AG08395 (cell line): ENCODE measurements at places on chromosomes 5 and 9.

GRCh38 chr5:179819296-179820126 is 1.2 kb upstream of the SQSTM1 start:
- peak; percentile 38 for DNase-seq

DNA sequence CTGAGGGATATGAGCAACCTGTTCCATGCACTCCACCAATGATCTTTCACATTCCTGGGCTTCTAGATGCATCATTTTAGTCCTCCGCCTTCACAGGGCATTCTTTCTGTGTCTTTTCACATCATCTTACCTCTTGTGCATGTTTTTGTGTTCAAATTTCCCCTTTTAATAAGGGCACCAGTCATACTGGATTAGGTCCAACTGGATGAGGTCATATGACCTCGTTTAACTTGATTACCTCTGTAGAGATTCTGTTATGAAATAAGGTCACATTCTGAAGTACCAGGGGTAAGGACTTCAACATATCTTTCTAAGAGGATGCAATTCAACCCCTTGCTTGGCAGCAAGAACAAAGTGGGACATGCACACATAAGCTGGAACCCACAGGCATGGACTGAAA is 335.3 kb upstream of the TLE4 start:
- no peak for DNase-seq

GRCh38 chr9:124625087-124625486 is 117.9 kb upstream of the NR5A1 start:
- DNase-seq, result no peak

DNA sequence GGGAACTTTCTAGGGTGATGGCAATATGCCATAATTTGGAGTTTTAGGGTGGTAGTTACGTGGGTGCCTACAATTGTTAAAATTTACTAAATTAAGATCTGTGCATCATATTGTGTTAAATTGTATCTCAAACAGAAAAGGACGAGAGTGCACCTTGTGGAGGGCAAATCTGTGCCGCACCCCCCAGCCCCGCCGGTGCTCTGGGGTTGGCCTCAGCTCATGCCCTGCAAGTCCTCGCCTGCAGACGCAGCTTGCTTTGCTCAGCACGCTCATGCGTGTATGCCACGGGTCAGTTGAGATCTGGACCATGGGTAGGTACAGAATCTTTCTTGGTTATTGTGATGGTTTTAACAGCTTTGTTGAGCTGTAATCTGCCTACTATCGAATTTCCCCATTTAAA is 33.7 kb upstream of the FCN1 start:
- DNase-seq, result no peak

- DNase-seq, result no peak
Measured at GRCh38 chr5:10596310-10596703, 32.4 kb downstream of the ANKRD33B start.

DNA sequence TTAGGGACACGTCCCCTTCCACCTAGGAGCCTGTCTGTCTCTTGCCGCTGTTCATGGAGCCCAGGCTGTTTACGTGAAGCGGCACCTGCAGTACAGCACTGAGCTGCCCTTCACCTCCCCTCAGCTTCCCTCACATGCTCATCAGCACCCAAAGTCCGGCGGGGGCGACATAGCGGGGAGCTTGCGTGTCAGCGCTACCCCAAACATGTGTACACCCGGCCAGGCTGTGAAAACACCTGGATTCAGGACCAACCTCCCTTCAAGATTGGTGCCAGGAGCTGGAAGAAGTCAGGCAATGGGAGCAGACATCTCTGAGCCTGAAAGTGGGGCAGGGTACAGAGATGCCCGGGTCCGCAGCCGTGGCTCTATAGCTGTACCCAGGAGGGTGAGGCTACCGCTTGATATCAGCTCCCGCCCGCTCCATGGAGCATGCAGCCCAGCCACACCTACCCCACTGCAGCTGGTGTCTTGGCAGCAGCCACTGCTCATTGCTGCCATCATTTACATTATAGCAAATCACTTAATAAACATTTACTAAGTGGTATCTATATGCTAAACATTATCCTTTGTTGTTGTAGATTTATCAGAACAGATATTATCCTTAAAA is 712.1 kb downstream of the CDH9 start:
- DNase-seq, result no peak

GRCh38 chr9:27864644-27865438 is 291.6 kb upstream of the C9orf72 start:
- no peak for DNase-seq

GRCh38 chr5:68225188-68225910 is 9.8 kb downstream of the PIK3R1 start:
- peak; percentile 67 for DNase-seq

- DNase-seq, result no peak
Measured at GRCh38 chr5:134103998-134104654, 10.4 kb upstream of the TCF7 start.

- DNase-seq, result peak; percentile 52
Measured at GRCh38 chr9:33737811-33738606, 57.4 kb upstream of the PRSS3 start.

DNA sequence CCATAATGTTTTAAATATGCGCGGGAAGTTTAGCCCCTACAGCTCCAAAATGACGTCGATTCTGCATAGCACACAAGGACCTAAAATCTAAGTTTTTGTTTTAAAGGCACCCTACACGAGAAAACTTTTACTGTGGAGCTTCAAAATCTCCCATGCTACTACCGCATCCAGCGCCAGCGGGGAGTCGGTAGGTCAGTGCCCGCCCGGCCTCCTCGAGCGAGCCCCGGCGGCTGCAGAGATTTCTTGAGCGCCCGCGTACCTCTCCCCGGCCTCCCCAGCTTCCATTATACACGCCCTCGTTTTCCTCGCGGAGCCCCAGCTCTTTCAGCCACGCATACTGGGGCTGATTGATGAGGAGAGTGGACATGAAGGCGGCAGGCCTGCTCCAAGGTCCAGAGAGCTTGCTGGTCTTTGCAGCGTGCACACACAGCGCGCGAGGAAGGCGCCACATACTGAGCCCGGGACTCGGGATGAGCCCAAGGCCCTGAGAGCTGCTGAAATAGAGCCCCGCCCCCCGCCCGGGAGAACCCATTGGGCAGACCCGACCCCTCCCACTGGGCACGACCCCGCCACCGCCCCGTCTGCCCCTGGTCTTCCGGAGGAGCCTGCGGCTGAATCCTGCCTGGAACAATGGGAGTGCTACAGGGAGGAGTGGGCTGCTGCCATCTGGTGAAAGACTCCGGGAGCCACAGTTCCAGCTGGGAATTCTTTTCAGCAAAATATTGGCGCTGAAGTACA is at the start of gene ALDH7A1:
ALDH7A1 (minus strand) TSS at position 472 of the 738 bp plus-strand sequence; CDS start at position 451, 21 bp downstream.
- DNase-seq, result peak; percentile 96

GRCh38 chr5:116626272-116626723 is 51.7 kb upstream of the SEMA6A start:
- DNase-seq, result peak; percentile 10

GRCh38 chr9:7073706-7074105 is 315.9 kb downstream of the KDM4C start:
- DNase-seq, result no peak

DNA sequence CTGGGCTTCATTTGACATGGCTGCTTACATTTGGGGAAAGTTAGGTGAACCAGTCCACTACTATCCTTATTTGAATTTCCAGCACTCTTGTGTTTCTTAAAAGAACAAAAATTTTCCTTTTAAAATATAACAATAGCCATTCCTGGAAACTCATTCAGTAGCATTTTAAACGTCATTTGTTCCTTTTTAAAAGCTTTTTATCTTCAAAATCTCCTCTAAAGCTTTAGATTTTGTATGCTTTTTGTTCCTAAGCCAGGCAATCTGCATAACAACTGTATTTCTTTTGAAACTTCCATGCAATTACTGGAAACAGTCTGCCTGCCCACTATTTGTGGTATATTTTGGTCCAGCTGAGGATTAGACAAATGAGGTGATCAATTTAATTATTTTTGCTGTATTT is 172.2 kb upstream of the PLCXD3 start:
- DNase-seq, result no peak

DNA sequence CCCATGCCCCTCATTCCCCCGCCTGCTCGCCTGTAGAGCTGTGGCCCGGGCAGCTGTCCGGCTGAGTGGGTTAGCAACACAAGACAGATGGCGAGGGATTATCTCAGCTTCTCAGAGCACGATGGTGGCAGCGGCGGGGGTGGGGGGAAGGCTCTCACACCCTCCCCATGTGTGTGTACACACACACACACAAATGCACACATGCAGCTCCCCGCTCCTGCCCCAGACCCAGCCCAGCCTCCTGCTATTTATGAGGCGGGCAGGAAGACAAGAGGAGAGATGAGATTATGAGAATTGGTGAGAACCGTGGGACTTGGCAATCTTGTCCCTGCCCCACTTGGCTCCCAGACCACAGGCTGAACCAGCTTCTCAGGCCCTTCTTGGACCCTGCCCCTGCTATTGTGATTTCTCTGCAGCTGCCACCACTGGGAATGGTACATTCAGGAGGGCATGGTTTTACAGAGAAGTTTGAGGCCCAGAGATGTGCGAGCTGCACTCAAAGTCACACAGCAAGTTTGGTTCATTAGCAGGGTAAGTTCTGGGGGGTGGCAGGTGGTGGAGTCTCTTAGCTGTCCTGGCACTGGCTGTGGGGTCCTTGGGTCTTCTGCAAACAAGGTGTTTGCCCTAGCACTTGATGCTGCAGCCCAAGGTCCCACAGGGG is 51.0 kb upstream of the PSD2 start:
- DNase-seq, result no peak

DNA sequence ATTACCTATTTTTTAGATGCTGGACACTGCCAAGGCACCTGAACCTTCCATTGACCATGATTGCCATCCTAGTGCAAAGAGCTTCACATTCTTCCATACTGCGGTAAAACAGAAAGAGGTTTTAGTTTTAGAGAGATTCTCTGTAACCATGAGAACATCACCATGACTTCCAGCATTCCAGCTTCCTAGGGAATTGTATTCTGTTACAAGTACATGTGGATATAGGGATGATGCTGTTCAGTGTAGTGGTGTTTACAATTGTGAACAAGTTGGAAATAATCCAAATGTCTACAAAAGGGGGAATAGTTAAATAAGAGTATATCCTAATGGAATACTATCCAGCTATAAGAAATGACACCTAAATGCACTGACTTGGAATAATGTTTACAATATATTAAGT is 22.4 kb downstream of the NIPSNAP3B start:
- DNase-seq, result no peak

DNA sequence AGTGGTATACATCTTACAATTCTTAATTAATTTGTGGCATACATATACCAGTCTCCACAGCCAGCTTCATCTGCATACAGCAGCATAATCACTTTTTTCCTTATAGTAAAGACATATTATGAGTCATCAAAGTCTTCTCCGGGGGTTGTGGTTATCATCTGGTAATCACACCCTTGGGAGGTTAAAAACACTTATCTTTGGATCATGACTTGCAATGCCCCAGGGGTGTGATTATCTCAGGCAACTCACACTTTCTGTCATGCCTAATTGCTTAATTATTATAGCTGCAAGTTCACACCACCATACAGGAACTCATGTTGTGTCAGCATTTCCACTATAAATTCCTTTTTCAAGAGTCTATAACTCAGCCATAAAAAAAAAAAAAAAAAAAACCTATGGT is 218.4 kb downstream of the ANXA1 start:
- no peak for DNase-seq

- DNase-seq, result no peak
Measured at GRCh38 chr9:2209400-2209799, 194.3 kb downstream of the SMARCA2 start.

- DNase-seq, result no peak
Measured at GRCh38 chr9:125604196-125604595, 102.8 kb downstream of the MAPKAP1 start.

DNA sequence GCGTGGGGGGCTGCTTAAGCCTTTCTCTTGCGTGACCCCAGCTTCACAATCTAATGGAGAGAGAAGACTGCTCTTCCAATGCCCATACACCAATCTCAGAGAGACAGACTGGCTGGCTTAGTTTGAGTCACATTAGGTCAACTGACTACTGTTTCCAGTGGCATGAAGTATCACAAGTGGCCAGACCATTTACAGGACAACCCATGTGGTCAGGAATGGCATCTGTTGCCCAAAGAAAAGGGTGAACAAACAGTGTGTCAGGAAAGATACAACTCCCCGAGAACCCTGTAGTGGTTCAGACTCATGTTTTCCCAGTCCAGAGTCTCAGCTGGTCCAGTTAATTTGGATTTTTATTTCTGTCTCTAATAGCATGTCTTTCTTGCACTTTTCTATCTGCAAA is 177.4 kb upstream of the IL12B start:
- no peak for DNase-seq

- DNase-seq, result peak; percentile 80
Measured at GRCh38 chr5:115507681-115508080, 36.9 kb downstream of the FEM1C start.

DNA sequence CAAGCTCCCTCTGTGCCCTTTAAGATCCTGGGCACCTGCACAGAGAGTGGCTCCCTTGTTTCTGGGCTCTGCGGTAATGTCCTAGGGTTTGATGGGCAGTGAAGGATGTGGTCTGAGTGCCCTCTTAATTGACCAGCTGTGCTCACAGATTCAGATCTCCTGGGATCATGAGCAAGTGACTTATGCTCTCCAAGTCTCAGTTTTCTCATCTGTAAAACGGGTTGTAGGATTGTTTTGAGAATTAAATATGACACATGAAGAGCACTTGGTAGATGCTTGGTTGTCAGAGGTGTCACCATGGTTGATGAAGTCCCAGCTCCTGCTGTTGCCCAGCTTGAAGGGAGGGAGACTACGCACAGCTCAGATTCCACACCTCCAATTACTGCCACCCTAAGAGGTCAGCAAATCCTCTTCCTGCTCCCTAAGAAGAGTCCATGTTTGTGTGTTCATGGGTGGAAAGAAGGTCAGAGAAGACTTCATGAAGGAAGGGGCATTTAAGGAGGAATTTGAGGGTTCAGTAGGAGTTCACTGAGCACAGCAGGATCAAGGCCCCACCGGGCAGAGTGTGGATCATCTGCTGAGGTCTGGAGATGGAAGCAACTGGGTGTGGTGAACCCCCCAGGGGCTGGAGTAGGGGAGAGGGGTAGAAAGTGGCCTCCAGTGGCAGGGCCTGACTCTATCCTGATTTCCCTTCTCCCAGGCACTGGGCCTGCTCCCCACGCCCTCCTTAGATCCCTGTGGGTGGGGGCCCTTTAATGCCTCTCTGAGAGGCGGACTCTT is 1.4 kb upstream of the PSD2 start:
- DNase-seq, result no peak

DNA sequence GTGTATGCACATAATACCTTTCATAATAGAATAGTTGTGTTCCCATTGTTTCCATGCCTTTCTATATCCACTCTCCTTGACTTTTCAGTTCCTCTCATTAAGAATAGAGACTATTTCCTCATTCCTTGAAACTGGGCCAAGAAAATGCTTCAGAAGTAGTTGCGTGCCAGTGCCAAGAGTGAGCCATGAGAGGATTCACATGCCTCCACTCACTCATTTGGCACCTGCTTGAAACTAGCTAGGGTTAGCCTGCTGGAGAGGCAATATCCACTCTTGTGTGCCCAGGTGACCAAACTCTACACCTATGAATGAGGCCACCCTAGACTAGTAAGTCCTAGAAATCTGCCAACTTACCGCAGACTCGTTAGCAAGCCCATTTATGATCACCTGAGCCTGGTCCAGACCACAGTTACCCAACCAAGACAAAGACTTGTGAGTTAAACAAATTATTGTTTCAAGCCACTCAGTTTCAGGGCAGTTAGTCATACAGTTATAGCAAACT is 276.3 kb downstream of the EPB41L4A start:
- DNase-seq, result peak; percentile 8
